ENCODE measurements at places on chromosomes 5 and 9. TPM values are rescaled to one million over a fixed set of nuclear protein-coding genes. Genes with fewer than 3 reads are reported as not detected.

DNA sequence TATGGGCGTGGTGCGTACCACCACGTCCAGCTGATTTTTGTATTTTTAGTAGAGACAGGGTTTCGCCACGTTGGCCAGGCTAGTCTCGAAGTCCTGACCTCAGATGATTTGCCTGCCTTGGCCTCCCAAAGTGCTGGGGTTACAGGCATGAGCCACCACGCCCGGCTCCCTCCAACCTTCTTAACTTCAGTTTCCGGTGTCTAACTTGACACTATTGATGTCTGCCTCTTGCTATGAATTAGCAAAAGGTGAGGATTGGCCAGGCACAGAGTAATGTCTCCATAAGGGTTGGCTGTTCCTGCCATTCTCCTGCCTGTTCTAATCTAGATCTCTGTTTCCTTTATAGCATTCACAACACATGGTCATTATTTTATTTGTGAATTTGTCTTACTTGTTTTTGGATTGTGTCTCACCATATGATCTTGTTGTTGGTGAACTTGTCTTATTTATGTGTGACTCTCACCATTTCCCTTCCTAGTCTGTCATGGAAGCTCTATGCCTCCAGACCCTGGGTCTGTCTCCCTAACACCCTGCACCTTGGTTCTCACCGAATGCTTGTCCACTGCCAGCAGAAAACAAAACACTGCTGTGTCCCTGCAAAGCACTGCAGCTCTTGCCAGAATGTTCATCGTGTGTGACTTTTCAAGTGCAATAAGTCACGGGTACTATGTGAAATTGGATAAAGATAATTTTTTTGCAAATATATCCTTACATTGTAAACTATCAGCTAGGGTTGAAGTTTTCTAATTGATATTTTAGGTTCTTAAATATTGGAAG, 26.0 kb downstream of the BASP1 start:
- DNase-seq = no peak

GRCh38 chr9:21428235-21428634, 12.0 kb upstream of the IFNA1 start:
- DNase-seq = no peak

DNA sequence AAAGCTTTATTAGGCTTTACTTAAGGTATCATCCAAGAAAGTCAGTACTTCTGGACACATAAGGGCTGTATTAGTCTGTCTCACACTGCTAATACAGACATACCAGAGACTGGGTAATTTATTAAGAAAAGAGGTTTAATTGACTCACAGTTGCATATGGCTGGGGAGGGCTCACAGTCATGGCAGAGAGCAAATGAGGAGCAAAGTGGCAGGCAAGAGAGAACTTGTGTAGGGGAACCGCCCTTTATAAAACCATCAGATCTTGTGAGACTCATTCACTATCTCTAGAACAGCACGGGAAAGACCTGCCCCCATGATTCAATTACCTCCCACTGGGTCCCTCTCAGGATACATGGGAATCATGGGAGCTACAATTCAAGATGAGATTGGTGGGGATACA, 49.2 kb upstream of the SLC44A1 start:
- no peak for DNase-seq

Gene MAT2B
- 48.5 TPM for total RNA-seq

DNA sequence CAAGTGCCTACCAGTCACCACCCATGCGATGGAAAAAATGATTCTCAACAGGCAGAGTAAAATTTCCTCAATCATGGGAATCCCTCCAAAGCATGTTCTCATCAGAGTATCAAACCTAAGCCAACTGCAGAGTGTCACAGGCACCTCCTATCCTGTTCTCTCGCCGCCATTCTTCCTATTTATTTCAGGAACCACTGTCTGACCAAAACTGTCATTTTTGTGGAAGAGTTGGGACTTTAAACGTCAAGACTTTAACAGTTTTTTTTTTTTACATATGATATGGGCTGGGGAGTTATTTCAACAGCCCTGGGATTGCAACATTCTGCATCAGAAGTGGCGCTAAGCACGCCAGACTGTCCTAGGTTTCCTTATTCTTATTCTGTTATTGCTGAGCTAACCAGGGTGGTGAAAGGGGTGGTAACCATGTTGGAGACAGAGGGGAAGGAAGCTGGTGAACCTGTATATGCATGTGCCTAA, 29.5 kb downstream of the PFDN1 start:
- no peak for DNase-seq

GRCh38 chr9:89675058-89675742, 70.4 kb downstream of the GADD45G start:
- peak; percentile 53 for DNase-seq

DNA sequence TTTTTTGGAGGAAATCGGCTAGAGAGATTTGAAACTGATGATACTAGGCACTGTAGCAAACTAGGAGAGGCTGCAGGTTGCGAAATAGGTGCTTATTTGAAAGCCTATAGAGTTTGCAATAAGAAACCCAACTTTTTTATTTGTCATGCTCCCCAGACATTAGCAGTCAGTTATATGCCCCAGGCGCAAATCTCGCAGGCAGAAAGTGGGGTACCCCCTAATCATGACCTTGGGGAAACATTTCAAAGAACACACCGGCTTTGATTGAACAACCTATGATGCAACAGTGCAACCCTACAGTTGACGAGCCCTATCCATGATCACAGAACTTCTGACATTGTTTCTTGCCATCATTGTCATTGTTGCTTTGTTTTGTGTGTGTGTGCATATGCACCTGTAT, 510.5 kb downstream of the RAB3C start:
- DNase-seq = no peak

- DNase-seq = no peak
Observed at GRCh38 chr5:95734187-95734586, 3.1 kb downstream of the RHOBTB3 start.

DNA sequence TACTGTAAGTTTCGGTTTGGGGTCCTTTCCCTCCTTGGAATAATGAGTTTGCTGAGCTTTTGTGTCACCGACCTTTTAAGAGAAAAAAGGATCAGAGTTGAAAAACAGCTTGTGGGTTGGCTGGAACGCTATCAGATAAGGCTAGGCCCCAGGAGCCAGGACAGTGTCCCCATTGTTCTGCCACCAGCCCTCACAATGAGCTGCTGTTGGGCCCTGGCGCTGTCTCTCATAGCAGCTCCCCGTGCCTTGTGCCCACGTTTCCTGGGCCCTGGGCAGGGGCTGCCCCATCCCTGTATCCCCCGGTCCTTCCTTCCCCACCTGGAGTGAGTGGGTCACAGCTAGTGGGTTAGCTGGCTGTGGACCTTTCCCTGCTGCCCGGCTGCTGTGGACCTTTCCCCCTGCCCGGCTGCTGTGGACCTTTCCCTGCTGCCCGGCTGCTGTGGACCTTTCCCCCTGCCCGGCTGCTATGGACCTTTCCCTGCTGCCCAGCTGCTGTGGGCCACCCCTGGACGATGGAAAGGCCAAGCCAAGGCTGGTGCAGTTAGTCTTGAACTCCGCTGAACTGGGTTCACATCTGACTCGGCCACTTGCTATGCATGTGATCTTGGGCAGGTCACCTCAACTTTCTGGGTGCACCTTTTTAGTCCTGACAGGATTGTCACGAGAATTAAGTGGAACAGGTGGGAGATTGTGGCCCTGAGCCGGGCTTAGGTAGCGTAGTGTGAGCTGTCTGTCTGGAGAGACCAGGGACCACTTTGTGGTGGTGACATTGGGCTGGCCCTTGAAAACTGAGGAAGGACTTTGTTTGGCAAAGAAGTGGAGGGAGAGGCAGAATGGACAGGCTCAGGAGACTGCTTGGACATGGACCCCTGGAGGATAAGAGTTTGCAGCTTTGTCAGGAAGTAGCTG, 99.5 kb downstream of the DAB2IP start:
- no peak for DNase-seq

DNA sequence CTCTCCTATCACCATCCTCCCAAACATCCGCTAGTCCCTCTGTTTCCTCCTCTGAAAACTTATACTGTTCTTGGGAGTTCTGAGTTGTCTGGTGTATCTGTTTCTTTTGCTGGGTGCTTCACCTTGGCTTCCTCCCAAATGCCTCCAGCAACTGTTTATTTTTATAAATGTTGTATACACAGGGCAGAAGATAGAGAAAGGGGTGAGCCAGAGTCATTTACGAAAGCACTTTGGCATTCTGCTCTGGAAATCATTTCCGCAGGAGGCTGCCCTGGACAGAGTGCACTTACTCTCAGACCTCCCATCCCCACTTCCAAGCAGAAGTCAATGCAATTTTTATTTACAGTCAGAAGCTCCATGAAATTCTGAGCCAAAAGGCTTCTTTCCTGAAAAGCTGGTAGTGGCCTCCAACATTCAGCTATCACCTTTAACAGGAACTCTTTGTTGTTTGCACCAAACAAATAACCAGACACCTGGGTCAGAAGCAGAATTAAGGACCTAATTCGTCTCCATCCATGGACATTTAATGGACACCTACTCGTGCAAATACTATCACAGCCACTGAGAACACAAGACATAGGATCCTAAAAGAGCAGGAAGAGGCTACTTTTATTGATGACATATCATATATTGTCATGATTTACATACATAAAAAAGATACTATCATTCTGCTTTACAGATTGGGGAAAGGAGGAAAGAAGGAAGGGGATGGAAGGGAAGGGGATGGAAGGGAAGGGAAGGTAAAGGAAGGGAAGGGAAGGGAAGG, 229.5 kb upstream of the PAPPA start:
- no peak for DNase-seq

Gene TTC1
- 39.3 TPM for total RNA-seq

DNA sequence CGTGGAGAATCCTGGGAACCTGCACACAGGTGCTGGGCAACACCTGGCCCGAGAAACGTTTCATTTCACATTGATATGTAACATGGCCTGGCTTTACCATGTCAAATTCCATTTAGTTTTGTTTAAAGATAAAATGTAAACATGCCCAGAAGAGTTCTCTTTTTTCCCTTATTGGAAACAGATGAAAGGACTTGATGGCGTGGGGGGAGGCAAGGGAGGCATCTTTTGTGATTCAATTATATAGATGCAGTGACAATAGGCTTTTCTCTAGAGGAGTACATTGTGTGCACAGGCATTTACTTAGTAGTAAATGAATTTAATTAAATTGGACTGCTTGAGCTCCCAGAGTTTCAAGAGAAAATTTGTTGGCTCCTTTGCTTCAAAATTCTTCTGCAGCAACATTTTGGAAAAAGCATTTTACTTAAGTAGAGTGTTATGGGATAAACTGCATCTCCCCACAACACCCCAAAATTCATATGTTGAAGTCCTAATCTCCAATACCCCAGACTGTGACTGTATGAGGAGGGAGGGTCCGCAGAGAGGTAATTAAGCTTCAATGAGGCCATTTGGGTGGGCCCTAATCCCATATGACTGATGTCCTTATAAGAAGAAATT, 254.3 kb upstream of the NFIL3 start:
- DNase-seq = no peak

Gene SLC6A19
- total RNA-seq = not detected

GRCh38 chr5:68196876-68197275, 18.7 kb upstream of the PIK3R1 start:
- peak; percentile 49 for DNase-seq

- no peak for DNase-seq
Observed at GRCh38 chr9:75238311-75238976, 150.1 kb downstream of the OSTF1 start.

Gene SLC1A1
- 2.1 TPM for total RNA-seq

DNA sequence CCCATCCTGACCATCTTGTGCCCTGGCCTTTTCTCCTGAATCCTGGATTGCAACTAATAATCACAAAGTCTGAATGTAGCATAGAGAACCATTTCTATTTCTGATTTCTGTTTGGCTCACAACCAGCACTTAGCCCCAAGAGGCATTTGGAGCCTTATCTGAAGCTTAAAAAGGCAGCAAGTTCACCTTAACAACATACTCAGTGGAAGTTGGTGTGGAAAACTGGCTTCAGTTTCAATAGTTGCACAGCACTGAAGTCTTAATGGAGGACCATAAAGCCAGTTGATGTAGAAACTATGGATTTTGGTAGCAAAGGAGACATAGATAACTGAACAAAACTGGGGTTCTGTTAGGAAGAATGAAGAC, 574.1 kb downstream of the PSAT1 start:
- DNase-seq = no peak

DNA sequence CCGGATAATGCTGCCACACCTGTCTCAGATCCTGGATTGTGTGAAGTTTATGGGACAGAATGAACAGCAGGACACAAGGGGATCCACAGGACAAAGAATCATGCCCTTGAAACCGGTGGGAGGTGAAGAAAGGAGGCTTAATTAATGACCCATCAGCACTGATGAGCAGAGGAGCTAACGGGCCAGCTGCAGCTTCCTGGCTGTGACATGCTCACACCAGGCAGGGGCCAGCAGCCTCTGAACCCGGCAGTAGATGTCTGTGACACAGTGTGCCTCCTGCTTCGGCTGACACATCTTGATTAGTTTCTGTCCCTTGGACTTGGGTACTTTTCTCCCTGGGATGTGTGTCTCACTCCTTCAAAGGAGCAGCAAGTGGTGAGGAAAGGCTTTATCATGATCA, 328.8 kb upstream of the BRINP1 start:
- DNase-seq = no peak

Gene THBS4
- total RNA-seq = 0.86 TPM

Gene SPATA31A3
- total RNA-seq = not detected

Gene SCAMP1
- 33.1 TPM for total RNA-seq

- no peak for DNase-seq
Observed at GRCh38 chr9:136402067-136402466, 2.1 kb upstream of the SNAPC4 start.

Gene TEX48
- total RNA-seq = not detected

GRCh38 chr9:130665431-130666392, 1.3 kb downstream of the PRDM12 start:
- no peak for DNase-seq

Gene BRIX1
- 13.4 TPM for total RNA-seq

Measured in lower leg skin (tissue), 4 donors.